ENCODE measurements at places on chromosomes 2 and 18.

GRCh38 chr18:35239314-35239713 lies 1.5 kb upstream of the ZNF397 start:
- DNase-seq: no peak

GRCh38 chr18:68298330-68298729 lies 416.6 kb downstream of the TMX3 start:
- no peak for DNase-seq

DNA sequence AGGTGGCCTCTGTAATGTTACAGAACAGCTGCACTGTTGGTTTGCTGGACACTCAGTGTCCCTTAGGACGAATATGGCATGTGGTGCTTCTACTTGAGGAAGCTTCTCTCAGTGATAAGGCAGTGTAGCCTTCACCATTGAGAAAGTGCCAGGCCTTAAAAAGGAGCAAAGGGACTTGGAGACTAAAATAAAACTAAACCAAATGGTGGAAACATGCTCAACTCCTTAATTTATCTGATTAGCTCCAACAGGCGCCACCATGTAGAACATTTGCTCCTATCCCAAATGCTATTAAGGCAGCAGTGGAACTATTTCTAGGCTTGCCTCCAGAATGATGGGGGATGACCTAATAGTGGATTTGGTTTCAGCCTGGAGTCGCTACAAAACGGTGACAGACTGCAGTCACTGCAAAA lies 77.5 kb upstream of the MYL1 start:
- DNase-seq: no peak

DNA sequence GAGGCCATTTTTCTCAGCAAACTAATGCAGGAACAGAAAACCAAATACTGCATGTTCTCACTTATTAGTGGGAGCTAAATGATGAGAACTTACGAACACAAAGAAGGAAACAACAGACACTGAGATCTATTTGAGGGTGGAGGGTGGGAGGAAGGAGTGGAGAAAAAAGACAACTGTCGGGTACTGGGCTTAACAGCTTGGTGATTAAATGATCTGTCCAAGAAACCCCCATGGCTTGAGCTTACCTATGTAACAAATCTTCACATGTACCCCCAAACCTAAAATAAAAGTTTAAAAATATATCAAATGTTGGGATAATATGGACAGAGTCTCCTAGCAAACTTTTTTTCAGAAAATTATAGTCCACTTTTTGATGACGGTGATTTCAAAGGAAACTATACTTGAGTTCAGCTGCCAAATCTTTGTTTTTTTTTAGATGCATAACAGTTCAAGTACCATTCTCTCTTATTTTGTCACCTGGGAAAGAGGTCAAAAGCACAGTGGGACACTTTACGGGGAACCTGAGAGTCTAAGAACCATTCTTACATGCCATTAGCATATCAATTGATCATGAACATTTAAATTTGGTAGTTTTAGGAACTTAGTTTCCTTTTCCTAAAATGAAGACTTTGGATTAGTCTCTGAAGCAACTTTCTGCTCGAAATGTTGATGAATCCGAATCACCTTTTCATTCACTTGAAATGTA lies 835.0 kb downstream of the NRXN1 start:
- no peak for DNase-seq

- no peak for DNase-seq
These were observed 2059.4 kb upstream of the CELF4 start for GRCh38 chr18:39624961-39625360.

- no peak for DNase-seq
These were observed 56.8 kb downstream of the SPATS2L start for GRCh38 chr2:200363279-200363678.

GRCh38 chr18:7116001-7116730 lies 1.4 kb downstream of the LAMA1 start:
- DNase-seq: no peak

GRCh38 chr2:68100189-68100588 lies 37.4 kb upstream of the C1D start:
- DNase-seq: no peak

- no peak for DNase-seq
These were observed 38.7 kb downstream of the ATP9B start for GRCh38 chr18:79107886-79108285.

GRCh38 chr2:17543131-17543660 lies 2.7 kb downstream of the VSNL1 start:
- no peak for DNase-seq

All from NCI-H187 (cell line).